ENCODE measurements at places on chromosomes 2 and 18.

DNA sequence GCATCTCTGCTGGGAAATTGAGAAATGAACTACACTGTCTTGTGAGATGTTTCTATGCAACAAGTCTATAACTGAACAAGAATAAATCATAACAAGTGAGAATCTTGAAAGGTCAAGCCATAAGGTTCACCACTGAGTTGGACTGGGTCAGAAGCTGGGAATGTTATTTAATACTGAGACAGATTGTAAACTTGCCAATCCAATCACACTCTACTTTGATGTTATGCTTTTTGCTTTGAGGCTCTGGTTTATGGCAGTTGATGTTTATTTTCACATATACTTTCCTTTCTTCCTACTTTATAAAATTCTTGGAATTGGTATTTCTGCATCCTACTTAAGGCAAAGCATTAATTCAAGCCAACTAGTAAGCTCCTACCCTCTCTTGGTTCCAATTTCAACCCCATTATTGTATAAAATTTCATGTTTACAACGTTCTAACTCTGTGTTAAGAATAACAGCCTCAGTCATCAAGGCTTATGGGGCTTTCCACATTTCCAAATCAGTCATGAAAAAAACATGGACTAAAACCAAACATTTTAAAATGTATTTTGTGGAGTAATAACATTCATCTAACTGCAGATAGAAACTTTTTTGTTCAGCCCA is 533.4 kb downstream of the NYAP2 start:
- no peak for DNase-seq

GRCh38 chr18:417495-417894 is 83.0 kb downstream of the COLEC12 start:
- no peak for DNase-seq

DNA sequence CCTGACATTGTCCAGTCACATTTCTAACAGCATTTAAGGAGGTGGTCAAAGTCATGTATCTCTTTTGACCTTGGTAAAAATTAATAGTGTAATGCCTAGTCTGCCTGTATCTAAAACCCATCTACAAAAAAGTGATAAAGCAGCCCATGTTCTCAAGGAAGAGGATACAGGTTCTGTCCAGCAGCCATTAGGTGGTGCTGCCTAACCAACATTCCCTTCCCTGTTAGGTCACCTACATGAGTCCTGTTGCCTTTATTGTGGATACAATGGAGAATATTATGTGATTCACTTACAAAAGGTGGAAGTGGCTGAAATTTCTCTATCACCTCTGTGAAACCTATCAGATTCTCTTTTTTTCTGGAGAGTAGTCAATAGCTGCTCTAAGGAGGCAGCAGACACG is 52.5 kb downstream of the AQP4 start:
- DNase-seq = peak; percentile 1

DNA sequence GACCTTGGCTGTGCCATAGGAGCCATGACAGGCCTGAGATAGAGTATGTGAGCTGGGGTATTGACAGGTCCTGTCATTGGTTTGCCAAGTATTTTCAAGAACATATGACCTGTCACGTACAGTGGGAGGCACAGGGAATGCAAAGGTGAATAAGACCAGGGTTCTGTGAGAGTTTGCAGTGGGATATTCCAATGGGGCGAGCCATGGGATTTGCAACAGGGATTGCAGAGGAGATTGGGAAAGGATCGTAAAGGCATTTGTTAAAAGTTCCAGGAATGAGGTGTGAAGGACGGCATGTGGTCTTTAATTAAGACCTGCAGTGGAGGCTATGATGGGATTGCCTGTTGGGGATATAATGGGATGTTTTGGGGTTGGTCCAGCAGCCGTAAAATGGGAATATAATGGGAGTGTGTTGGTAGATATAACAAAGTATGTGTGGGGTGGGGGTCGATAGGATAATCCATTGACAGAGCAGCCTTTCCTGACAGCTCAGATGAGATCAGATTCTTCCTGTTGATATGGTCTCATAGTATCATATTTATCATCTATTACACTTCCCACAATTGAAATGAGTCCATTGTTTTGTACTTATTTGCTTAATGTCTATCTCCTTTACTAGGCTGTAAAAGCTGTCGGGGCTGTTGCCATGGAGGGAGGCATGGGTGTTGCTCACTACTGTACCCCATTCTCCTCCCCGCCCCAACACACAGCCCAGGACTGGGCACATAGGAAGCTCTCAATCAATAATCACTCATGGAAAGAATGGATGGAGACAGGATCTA is 38.1 kb downstream of the PKDCC start:
- no peak for DNase-seq

- DNase-seq = peak; percentile 39
Measured at GRCh38 chr2:152336119-152336853, 1.3 kb downstream of the FMNL2 start.

DNA sequence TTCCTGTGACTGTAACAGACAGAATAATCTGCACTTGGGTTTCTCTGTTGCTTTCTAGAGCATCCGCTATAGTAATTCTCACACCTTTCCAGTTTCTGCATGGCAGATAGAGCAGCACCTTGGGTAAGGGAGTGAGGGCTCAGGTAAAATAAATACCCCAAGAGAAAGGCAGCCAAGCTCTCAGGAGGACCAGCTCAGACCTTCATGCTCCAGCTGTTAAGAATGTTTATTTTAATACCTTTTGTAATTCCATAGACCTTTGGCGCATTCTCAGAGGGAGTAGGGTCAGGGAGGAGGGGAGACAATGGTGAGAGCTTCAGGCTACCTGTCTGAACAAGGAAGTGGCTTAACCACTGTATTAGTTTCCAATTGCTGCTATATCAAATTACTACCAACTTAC is 16.2 kb upstream of the TMEM178A start:
- DNase-seq = no peak

GRCh38 chr18:80035997-80036396 is 1.8 kb downstream of the RBFA start:
- no peak for DNase-seq

DNA sequence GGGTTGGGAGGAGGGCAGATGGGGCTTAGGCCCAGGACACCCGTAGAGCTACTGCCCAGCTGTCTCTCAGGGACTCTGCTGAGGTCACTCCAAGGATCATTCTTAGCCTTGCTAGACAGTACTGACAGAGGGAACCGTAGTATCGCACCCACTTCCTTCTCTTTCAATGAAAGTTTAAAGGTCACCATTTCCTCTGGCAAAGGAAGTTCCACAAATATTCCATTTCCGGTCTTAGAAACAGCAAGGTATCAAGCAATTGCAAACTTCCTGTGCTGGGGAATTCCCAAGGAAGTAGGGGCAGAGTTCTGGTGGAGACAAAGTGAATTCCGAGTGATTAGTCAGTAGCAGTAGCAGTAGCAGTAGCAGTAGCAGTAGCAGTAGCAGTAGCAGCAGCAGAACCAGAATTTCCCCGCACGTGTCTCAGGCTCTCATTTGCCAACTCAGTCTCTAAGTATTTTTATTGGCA is 24.7 kb downstream of the IL1B start:
- no peak for DNase-seq

DNA sequence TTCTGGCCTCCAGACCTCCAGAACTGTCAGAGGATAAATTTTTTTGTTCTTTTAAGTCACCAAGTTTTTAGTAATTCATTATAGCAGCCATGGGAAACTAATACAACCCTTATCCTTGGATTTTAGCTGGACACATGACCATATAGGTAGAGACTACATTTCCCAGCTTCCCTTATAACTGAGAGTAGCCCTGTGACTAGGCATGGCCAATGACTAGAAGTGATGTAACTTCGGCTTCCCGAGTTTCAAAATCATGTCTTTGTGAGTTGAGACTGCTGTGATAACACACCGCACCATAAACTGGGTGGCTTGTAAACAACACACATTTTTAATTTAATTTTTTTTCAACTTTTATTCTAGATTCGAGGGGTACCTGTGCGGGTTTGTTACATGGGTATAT is 134.0 kb upstream of the SERTAD2 start:
- no peak for DNase-seq

DNA sequence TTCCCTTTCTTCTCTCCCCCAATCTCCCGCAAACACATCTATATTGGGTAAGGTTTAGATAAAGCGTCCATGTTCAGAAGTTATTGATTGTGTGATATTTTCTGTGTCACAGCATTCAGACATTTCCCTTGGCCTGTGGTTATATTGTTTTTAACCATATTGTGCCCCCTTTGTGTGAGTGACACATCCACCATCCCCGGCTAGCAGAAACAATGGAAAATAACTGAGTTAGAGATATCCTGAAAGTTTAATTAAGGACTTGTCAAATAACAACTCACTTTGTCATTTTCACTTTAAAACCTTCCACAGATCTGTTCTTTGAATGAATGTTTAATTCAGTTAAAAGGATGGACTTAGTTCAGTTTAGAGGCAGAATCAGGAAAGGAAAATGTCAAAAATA is 151.0 kb downstream of the KCNJ3 start:
- DNase-seq = no peak

GRCh38 chr2:69585855-69586555 is 57.5 kb downstream of the AAK1 start:
- no peak for DNase-seq

GRCh38 chr2:108139521-108139920 is 100.2 kb upstream of the SULT1C3 start:
- DNase-seq = no peak

GRCh38 chr18:58900015-58900649 is 35.5 kb downstream of the ZNF532 start:
- no peak for DNase-seq

- DNase-seq = no peak
Measured at GRCh38 chr2:124670187-124670586, 645.1 kb downstream of the CNTNAP5 start.

GRCh38 chr2:65388051-65388531 is 44.3 kb downstream of the SPRED2 start:
- no peak for DNase-seq

- no peak for DNase-seq
Measured at GRCh38 chr2:227411320-227411989, 23.7 kb upstream of the SCYGR1 start.

- DNase-seq = no peak
Measured at GRCh38 chr2:7419186-7419585, 502.0 kb downstream of the RNF144A start.

DNA sequence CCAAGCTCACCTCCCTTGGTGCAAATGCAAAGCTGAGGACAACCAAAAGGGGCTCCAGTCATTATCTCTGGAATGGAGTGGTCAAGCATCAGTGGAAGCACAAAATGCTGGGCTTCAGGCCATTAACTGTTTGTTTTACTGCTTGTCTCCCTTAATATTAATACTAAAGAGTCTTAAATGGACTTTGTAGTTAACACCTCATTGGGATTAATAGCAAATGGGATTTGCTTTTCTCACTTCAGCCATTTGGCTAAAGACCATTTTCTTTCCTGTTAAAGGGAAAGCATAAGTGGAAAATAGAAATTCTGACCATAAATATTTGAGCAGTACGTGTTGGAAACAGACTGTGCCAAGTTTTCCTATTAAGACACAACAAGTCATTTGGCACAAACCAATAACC is 154.4 kb downstream of the DNER start:
- no peak for DNase-seq

DNA sequence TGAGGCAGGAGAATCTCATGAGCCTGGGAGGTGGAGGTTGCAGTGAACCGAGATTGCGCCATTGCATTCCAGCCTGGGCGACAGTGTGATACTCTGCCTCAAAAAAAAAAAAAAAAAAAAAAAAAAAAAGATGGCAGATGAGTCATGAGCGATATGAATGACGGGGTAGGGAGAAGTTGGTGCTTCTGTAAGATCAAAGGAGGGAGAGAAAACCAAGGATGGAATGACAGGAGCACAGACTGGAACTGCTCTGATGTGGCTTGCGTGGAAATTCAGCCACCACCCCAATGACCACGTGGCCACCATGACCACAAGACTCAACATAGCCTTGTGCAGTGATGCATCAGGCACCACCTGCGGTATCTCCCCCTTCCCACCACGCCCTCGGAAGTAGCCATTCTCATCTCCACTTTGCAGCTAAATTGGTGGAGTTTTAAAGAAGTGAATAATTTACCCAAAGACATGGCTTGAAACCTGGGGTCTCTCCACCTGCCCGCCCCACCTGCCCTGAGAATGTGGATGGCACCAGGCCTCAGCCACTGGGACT is 96.0 kb downstream of the ACKR3 start:
- no peak for DNase-seq

DNA sequence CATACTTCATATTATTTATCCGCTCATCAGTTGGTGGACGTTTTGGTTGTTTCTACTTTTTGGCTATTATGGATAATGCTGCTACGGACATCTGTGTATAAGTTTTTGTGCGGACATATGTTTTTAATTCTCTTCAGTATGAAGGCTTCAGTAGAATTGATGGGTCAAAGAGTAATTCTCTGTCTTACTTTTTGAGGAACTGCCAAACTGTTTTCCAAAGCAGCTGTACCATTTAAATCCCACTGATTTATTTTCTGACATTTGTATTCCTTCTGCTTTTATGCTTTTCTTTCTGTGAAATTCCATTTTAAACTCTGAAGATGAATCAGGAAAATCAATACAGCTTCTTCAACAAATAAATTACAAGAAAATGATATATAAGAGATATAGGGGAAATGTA is 20.8 kb downstream of the FAM110C start:
- DNase-seq = no peak

GRCh38 chr18:48795696-48796095 is 155.1 kb downstream of the SMAD7 start:
- no peak for DNase-seq

DNA sequence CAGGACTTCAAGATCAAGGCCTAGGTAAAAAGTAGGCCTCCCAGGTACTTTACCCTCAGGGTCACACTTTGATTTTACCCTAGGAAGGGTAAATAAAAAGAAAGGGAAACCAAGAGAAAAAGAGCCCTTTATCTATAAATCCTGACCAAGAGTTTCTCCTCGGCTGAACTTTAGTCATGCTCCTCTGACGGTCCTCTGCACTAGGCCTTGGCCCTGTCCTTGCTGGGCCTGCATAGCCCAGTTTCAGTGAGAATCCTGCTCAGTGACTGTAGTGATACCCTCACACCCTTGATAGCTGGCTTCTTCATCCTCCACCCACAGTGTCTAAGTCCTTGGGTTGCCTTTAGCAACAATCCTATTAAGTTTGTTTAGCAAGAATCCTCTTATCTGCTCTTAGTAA is 20.5 kb upstream of the ITSN2 start:
- DNase-seq = no peak

- DNase-seq = no peak
Measured at GRCh38 chr2:16330571-16330970, 335.1 kb downstream of the CYRIA start.

DNA sequence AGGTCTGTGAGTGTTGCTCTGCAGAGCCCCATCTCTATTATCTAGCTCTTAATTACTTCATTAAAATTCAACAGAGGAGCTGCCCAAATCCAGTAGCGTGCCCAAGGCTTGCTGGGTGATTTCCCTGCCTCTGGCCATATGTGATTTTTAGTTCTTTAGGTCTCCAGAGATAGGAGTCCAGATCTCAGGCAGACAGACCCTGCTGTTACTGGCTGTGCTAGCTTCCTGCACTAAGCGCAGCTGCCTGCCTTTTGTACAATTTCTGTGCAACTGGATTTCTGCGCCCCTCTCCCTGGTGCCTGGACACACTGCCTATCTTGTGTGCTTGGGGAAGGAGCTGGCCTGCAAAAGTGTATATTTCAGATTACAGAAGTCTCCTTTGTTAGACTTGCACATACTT is 136.5 kb downstream of the TDRD15 start:
- DNase-seq = no peak

Data from anterior cingulate cortex (tissue), 58 donors.